ENCODE measurements at places on chromosomes 6 and 20.

- no peak for DNase-seq
Measured at GRCh38 chr6:131952886-131953509, 1.8 kb upstream of the CCN2 start.

- no peak for DNase-seq
Measured at GRCh38 chr20:21498195-21498594, 15.7 kb downstream of the NKX2-2 start.

DNA sequence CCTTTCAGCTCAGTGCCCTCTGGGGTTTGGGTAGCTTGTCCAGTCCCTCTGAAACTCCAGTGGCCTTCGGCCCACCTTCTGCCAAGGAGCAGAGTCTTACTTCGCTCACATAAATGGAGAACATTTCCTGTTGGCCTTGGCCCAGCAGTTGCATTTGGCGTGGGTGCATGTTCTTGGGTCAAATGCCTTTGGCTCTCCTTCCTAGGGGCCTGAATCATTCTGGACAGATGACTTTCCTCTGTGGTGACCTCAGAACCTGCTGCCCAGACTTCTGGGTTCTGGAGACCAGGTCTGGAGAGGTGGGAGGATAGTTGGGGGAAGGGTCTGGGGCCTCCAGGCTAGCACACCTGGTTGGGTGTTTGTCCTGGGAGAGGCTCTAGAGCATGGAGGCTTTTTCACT is 29.3 kb downstream of the BCAS4 start:
- DNase-seq, result peak; percentile 64

DNA sequence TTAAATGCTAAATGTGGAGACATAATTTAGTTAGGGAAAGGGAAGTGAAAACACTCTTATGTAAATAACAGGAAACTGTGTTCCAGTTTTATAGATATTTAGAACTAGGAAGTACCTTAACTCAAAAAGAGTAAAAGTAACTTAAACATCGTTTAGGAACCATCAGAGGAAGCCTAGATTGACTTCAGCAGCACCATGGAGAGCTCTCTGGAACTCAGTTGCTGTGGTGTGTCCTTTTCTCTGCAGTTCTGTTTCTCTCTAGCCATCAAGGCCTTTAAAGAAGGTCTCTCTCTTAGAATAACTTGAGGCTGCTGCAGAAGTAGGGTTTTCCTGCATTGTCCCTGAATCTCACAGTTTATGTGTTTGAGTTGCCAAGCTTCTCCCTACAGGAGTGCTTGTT is 26.9 kb downstream of the CLVS2 start:
- peak; percentile 33 for DNase-seq

DNA sequence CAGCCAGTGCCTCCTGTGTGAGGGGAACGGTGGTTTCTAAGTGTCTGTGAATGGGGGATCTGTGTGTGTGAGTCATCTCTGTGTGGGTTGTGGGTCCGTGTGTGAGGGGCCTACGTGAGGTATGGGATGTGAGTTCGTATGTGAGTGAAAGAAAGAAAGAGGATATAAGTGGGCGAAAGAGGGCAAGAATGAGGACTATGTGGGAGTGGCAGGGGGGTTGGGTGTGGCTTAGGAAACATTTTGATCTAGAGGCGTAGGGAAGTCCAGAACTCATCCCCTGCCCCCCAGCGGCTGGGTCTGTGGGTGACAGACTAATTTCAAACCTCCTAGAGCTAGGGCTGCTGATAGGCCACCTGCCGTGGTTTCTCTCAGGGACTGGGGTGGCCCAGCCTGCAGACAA is 35.5 kb downstream of the DHX35 start:
- peak; percentile 18 for DNase-seq

GRCh38 chr6:89678531-89678930 is 40.0 kb upstream of the LYRM2 start:
- DNase-seq, result no peak

- DNase-seq, result peak; percentile 52
Measured at GRCh38 chr6:161031721-161032495, 40.3 kb downstream of the MAP3K4 start.

DNA sequence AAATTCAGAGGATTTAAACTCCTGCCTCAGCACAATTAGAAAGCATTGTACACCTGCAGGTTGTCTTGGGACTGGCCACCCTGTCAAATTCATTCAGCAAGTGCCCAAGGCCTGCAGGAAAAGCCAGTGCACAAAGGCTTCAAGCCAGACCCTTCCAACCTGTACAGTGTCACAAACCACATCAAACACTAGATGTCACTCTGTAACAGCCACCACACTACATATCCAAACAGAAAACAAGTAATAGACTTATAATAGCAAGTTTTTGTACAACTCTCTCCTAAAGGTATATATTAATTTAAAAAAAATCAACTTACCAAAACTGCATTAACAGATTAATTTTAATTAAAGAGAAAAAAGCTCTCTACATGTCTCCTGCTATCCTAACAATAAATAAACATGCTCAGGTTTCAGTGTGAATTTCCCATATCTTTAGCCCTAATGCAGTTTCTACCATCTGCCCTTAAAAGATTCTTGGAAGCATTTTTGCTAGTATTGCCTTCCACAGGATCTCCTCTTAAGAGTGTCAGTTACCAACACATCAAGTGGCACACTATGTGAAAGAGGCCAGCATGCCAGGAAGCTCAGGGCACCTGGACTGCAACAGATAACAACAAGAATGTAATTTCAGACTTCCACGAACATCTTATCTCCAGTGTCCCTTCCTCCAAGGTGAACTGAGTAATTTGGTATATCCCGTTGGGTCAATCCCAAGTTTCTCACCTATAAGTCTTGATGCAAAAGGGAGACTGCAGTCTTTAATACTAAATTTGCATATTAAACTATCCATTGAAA is 47.5 kb downstream of the RALGAPA2 start:
- DNase-seq, result peak; percentile 30

DNA sequence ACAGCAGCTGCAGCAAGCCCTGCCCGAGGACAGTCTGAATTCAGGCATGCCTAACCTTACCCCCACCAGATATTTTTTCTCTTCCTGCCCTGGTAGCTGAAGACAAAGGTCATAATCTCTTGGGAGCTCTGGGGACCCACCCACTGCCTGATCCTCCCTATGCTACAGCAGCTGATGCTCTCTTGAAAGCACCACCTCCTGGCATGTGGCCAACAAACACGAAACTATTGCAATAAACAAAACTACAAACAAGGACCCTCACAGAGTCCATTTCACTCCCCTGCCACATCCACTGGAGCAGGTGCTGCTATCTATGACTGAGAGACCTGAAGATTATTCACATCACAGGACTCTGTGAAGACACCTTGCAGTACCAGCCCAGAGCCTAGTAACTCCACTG is 238.5 kb upstream of the HS3ST5 start:
- DNase-seq, result no peak

GRCh38 chr6:151001387-151002056 is 136.0 kb downstream of the MTHFD1L start:
- no peak for DNase-seq

DNA sequence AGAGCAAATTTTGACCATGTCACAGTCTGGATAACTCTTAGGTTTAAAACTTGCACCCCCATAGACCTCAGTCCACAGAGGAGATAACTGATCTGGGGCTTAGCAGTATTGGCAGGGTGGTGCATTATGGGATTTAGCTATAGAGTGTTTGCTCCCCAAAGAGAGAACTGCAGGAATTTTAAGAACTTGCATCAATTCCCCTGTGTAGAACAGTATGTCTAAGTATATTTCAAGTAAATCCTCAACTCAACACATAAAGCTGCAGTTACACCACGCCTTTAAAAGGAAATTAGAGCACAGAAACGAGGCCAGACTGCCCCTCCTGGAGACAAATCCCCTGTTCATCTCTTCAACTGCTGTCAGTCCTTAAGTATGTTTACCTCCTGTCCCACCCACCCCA is 144.9 kb downstream of the TRMT11 start:
- no peak for DNase-seq

- peak; percentile 95 for DNase-seq
Measured at GRCh38 chr6:112289038-112289566, 34.7 kb upstream of the LAMA4 start.

DNA sequence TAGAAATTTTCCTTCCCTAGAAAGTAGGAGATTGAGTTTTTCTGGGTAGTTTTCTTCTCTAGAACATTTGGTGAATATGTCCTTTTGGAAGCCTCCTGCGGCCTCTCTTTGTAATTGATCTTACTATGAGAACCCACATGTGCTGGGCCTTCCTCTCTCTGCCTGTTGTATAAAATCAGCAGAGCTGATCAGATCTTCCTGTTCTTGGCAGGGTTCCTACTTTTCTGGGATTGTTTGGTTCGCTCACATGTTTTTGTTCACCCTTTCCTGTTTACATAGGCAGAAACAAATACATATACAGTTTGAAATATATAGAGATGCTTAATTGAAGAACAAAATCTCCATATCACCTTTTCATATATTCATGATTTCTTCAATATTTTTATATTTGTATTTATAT is 57.8 kb downstream of the IL22RA2 start:
- no peak for DNase-seq

- DNase-seq, result no peak
Measured at GRCh38 chr20:63521602-63522001, 1.0 kb downstream of the PPDPF start.

GRCh38 chr6:131979515-131980337 is 28.6 kb upstream of the CCN2 start:
- peak; percentile 88 for DNase-seq

DNA sequence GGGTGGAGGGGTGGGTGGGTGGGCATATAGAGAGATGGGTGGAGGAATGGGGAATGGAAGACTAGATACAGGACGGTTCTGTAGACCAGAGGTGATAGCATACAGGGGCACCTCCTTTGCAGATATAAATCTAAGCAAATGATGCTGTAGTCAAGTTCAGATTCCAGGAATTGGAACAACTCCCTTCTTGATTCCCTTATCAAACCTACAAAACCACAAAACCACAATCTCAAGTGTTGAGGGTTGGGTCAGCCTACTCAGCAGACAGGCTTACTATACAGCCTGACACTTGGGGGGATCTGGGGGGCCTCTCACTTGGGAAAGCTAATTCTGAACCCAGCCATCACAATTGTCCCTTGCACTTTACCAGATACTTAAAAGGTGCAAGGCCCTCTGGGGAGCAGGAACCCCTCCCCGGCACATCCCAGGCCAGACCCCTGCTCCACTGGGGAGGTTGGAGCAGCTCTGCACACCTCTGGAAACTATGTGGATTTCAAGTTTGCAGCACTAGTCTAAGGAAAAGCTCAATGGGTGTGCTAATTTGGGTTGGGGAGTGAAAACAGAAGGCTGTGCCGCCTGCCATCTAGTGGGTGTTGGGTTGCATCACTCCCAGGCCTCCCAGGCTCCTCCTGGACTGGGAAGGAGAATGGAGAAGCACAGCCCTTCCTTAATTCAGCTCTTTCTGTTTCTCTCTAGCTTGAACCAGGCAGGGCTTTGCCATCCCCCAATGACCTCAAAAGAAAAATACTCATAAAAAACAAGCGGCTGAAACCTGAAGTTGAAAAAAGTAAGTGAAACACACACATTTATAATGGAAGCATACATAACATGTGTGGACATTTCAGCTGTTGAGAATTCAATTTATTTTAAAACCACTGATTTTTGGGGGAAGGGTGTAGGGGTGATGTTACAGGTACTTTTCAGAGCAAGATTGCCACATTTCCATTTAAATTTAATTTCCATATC is 121.2 kb upstream of the LAMP5 start:
- DNase-seq, result peak; percentile 70

DNA sequence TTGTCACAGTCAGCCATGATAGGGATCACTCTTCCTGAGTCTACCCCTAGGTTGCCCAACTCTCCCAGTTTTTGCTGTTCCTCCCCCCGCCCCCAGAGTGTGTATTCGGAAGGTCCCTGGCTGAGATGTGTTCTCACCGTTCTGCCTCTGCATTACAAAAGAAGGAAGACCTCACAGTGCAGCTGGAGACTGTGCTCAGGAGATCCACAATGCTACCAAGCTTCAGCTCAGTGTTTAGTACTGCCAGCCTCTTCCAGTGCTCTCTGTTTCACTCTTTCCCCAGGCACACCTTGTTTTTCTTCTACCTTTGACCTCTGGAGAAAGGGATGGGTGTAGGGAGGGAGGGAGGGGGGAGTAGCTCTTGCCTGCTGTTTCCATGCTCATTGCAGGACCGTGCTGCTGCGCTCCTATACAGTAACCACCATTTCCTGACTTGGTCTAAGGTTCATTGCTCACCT is 13.4 kb upstream of the MOCS1 start:
- no peak for DNase-seq

GRCh38 chr6:43544461-43544860 is 27.6 kb downstream of the POLR1C start:
- no peak for DNase-seq

DNA sequence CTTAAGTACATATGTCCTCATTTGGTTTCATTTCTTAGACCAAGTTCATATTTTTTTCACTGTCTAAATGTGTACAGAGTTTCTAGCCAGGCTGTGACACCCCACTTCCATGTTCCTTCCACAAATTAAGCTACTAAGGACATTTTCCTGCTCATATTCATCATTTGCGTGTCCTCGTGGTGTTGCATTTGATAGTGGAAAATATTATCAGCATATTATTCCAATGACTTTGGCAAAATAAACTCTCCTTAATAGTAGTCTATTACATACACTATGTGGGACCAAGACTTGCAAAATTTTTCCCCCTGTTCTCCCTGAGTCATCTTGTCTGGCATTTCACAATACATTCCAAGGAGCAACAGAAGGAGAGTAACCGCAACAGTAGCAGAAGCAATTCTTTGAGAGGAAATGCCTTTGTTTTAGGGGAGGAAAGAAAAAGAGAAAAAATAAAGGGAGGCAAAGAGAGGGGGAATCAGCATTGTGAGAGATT is 599.2 kb downstream of the COL12A1 start:
- DNase-seq, result peak; percentile 95

DNA sequence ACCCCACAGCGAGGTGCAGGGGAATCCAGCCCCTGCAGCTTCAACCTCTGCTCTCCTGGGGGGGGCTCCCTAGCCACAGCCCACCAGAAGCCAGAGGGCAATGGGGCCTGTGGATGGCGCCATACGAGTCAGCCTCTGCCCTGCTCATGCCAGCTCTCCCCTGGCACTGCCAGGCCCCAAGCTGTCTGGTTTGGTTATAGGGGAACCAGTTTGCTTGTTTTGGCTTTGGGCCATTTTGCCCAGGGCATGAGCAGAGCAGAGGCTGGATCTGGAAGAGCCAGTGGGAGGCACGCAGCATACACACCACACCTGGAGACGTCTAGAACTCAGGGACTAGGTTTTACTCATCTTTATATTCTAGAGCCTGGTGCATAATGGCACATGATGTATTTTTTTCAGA is 66.7 kb upstream of the SLC22A16 start:
- no peak for DNase-seq
